ENCODE measurements at places on chromosomes 1 and 21.

- no peak for DNase-seq
Observed at GRCh38 chr1:88404582-88404981, 279.5 kb upstream of the PKN2 start.

DNA sequence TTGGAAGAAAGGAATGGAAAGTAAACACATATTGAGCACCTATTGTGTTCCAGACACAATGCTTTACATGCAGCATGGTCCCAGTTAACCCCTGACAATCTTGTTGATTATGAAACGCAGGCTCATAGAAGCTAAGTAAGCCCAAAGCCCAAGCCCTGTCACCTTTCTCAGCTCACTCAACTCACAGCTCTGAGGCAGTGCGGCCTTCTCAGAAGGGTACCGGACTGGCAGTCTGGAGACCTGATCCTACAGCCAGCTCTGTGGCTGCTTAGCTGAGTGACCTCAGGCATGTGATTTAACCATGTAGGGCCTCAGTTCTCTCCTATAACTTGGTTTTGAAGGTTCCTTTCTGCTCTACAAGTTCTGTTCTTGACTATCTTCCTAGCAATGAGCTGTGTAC is 464 bp upstream of the RNASEL start:
- no peak for DNase-seq

DNA sequence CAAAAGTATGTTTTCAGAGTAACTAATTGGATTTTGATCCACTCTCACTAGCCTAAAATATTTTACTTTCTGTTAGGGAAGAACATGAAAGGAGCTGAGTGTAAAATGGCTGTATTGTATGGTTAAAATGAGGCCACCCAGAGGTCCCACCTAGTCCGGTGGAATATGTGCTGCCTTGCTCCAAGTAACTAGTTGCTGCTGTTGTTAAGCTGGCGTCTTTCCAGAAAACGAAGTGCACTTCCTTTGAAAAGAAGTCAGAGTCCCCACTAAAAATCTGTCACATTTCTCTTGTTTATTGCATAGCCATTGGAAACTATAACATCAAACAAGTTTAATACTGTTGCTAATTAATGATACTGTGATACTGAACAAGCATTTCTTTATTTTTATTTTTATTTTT is 3.2 kb downstream of the SLC25A33 start:
- no peak for DNase-seq

- no peak for DNase-seq
Observed at GRCh38 chr21:27321791-27322190, 354.9 kb upstream of the ADAMTS5 start.

DNA sequence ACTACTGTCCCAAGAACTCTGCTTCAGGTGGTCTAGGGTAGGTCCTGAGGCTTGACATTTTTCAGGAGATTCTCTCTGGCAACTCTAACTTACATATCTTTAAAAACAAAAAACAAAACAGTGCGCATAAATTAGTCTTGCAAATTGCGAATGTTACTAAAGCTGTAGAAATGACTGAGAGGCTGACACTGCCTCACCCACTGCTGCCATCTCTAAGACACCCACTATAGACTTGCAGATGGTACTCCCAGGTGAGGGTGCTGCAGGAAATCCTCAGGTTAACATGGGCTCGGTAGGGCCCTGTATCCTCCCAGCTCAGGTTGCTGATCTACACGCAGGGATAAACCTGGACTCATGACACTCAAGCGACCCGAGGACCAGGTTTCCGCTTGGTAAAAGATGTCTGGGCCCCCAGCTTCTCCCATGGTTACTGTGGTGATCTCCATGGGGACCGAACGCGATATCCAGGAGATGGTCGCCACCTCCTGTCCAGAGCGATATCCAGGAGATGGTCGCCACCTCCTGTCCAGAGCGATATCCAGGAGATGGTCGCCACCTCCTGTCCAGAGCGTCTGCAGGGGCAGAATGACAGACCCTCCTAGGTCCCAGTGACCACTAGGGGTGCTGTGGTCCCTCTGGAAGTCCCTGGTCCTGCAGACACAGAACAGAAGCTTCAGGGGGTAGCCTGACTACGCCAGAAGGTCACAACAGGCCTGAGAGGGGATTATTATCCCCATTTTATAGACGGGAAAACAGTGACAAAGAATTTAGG is 16.2 kb upstream of the LY9 start:
- DNase-seq = no peak

GRCh38 chr1:219954736-219955421 is 26.5 kb upstream of the SLC30A10 start:
- DNase-seq = no peak

DNA sequence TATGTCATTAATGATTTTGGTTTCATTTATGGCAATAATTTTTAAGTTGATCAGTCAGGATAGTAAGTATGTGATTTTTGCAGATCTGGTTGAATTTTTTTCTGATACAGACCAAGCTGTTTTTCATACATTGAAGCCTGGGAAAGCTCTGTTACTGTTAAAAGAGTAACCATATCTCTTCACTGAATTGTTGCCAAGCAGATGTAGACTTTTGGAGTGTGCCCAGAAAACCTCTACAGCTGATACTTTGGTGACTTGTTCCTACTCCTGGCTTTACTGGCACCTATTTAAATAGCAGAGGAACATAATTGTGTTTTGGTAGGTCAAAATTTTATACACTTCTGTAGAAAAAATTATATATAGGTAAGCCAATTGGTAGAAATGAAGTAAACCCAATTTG is 49.4 kb downstream of the NFIA start:
- no peak for DNase-seq

GRCh38 chr21:46660505-46660904 is 25.0 kb downstream of the PRMT2 start:
- DNase-seq = no peak

DNA sequence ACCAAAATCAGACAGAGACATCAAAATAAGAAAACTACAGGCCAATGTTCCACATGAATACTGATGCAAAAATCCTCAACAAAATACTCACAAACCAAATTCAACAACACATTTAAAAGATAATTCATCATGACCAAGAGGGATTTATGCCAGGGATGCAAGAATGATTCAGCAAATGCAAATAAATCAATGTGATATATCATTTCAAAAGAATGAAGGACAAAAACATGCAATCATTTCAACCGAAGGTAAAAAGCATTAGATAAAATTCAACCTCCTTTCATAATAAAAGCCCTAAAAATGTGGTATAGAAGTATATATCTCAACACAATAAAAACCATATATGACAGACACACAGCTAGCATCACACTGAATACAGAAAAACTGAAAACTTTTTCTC is 81.5 kb upstream of the LYPLAL1 start:
- no peak for DNase-seq

DNA sequence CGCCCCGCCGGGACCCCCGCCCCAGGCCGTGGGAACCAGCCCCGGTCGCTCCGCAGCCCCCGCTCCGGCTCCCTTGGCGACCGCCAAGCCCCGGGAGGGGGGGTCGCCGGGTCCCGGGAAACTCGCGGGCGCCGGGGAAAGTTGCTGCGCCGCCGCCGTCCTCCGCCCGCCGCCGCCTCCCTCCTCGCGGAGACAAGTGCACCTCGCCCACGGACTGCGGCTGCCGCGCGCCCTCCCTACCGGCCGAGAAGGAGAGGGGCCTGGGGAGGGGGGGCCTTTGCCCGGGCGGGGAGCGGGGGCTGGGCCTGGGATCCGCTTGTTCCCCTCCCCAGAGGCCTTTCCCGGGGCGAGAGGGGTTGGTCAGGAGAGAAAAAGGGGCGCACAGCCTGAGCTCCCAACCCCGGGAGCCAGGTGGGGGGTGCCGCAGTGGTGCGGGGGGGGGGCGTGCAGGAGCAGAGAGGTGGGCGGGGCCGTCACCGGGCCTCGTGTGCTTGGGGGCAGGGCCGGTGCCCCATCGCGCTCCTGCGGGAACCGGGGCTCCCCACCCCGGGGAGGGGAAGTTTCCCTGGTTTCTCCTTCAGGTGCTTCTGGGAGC is 592 bp downstream of the AGRN start:
- DNase-seq = no peak

GRCh38 chr1:206021626-206022365 is 1.9 kb downstream of the CTSE start:
- DNase-seq = no peak

GRCh38 chr1:107965110-107965991 is at the start of gene VAV3:
Gene VAV3 (minus strand): TSS chr1:107965180. CDS start chr1:107964869, 311 bp downstream.
- DNase-seq = peak; percentile 50

DNA sequence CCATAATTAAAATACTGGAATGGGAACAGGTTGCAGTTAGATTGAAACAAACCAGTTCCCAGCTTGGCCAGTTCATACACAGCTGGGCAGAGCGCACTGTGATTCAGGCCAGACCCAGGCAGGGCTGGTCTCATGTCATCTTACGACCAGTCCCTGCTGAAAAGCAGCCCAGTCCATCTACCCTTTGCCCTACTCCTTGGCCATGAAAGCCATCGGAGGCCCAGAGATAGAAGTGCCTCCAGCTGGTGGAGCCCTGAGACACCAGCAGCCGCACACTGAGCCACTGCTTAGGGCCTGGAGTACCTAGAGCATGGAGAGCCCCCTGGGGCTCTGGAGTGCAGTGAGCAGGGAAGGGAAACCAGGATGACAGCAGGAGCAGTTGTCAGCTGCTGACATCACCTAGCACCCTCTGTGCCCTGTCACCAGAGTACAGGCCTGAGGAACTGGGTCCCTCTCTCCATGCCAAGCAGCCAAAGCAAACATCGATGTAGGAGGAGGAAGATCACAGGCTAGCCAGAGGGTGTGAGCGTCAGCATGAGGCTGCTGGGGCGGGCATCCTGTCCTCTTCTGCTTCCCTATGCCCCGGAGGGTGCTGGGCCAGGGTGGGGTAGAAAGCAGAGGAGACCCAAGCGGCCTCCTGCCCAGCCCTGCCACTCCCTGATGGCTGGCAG is 34.2 kb upstream of the TMEM125 start:
- no peak for DNase-seq

GRCh38 chr1:156080241-156080862 is 1.9 kb downstream of the MEX3A start:
- no peak for DNase-seq

DNA sequence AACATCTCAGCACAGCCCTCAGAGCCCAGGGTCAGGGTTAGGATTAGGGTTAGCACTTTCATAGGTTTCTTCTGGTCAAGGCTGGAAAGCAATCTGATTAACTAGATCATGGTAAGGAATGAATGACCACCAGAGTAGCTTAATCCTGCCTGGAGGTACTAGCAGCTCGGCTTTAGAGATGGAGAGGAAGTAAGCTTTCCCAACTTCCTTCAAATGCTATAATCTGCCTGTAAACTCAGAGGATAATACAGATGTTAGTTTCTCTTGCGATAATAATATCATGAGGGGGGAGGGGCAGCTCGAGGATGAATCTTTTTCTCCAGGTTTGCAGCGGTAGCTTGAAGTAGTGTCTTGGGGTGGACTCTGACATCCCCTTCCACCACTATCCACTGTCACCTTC is 194.9 kb downstream of the HIVEP3 start:
- no peak for DNase-seq

DNA sequence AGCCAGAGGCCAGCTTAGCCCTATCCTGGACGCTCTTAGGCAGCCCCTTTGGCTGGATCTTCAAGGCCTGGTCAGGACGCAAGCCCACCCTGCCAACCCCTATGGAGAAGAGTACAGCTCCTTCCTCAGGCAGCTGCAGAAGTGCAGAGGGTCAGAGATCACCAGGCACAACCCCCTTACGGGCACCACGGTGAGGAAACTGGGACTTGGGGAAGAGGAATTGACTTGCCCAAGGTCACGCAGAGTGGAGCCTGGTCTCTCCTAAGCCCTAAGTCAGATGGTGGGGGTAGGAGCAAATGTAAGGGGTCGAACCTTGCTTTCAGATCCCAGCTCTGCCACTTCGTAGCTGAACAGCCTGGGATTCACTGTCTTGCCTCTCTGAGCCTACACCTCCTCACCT is 3.7 kb downstream of the E2F2 start:
- DNase-seq = no peak

- DNase-seq = no peak
Observed at GRCh38 chr1:1917304-1917976, 1.6 kb downstream of the TMEM52 start.

- DNase-seq = no peak
Observed at GRCh38 chr1:34611571-34611970, 143.3 kb upstream of the GJB5 start.

DNA sequence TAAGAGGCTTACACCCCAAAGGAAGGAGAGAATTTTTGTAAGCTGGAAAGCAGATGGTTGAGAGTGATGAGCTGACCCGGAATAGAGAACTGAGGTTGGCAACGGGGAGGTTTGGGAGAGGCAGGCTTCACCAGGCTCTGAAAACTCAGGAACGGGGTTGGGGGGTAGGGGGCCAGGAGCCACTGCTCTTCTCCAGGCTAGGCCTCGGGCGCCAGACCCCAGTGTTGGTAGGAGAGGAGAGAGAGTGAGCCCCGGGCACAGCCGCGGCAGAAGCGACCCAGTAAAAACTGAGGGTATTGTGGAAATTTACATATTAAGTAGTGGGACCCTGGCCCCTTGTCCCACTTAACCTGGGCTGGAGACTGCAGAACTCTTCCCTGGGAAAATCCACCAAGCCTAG is 45.7 kb downstream of the GPR161 start:
- DNase-seq = no peak

- DNase-seq = no peak
Observed at GRCh38 chr1:29258976-29259801, 22.9 kb downstream of the PTPRU start.

DNA sequence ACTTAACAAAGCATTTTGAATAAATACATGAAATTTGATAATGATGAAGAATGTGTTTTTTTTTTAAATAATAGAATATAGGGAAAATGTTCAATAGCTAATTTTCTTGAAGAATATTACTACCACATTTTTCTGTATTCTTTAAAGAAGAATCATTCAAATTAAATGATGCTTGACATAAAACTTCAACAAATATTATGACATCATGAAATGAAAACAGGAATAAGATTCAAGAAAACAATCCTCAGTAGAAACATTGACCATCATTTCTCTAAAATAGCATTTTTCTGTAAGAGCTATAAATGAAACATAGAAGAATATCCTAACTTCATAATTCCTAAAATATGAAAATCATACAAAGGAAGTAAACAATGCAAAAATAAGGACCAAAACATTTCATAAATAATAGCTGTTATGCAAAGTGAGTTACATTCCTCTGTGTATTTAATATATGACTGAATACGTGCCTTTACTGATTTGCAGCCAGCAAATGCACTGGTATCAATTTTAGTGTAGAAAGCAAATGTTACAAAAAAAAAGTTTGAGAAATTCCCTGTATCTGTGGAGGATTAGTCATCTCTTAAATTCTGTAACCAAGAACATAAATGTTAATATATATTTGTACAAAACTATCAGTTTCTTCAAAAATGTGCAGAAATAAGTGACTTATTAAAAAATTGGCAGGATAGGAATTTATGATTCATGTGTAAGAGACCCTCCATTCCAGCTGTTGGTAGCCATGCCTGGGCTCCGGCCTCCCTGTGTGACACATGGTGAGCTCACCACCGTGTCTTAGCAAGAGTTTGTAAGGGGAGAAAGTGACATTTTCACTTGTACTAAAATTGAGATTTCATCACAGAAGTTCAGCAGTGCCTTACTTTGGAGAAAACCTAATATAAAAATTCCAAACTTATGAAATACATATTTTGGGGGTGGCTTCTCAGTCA is 15.0 kb upstream of the PTPN14 start:
- no peak for DNase-seq

DNA sequence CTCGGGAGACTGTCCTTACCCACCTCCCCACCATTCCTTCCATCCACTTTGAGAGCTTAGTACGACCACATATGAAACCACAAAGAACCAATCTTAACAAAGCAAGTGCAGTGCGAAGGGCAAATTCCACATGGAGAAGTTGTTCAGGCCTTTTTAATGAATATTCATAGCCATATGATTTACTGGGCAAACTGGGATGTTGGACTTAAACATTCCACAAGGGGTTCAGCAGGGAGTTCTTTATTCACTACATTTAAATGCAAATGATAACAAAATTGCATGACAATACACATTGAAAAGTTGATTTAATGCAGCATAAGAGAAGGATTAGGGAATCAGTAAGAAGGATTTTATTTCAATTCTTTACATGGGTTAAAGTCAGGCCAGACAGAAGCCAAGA is 14.7 kb downstream of the NMNAT2 start:
- DNase-seq = no peak

Data from NCI-H774 (cell line).